CD4-positive, alpha-beta memory T cell (primary cell): ENCODE measurements at places on chromosomes 6 and 20. TPM values are rescaled to one million over a fixed set of nuclear protein-coding genes. Genes with fewer than 3 reads are reported as not detected.

- DNase-seq: no peak
Measured at GRCh38 chr6:141977782-141978181, 154.9 kb upstream of the GJE1 start.

Gene LHFPL5
- total RNA-seq: not detected

DNA sequence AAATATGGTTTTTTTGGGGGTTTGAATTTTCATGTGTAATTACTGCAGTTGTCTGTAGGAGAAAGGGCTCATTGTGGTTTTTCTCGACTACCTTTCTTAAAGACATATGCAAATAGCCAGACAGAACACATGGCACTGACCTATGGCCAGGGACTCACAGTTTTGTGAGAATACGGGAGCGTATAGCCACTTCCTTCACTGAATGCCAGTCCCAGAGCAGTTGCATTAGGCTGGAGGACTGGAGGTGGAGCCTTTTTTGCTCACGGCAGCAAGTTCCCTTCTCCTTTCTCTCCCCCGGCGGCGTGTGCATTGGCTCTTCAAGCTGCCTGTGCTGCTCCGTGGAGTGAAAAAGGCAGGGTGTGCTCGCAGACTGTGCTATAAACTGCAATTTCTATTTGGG, 114.9 kb downstream of the AKAP7 start:
- no peak for DNase-seq

DNA sequence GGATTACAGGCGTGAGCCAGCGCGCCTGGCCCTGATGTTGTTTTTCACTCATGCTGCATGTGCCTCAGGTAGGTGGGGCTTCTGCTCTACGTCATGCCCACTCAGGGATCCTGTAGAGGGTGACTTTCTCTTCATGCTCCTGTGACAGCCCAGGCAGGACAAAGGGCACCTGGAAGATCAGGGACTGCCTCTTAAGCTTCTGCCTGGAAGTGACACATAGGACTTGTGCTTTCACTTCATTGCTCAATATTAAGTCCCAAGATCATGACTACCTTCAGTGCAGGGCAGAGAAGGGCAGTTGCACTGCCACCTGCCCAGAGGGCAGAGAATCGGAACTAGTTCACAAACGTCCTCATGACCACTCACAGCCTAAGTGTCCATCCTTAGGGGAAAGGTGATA, 249.5 kb upstream of the SULF2 start:
- no peak for DNase-seq

DNA sequence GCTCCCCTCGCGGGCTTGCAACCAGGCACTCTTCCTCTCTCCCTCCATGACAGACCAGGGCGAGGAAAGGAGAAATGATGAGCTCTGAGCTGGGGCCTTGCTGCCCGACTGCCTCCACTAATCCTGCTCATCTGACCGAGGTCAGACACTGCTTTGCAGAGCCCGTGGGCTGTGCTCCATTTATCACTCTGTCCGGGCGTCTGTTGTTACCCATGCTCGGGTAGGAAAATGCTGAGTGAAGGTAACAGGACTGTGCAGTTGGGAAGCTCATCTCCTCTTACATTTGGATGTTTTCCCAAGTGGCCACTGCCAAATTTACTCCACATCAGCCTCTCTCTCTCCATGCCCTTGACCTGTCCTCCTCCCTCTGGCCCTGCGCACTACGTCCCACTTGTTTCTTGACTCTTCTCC, 14.6 kb downstream of the RPS6KA2 start:
- no peak for DNase-seq

Gene PPP2R5D
- 38.0 TPM for total RNA-seq

GRCh38 chr20:24953621-24954133, 4.6 kb downstream of the CST7 start:
- DNase-seq: no peak

DNA sequence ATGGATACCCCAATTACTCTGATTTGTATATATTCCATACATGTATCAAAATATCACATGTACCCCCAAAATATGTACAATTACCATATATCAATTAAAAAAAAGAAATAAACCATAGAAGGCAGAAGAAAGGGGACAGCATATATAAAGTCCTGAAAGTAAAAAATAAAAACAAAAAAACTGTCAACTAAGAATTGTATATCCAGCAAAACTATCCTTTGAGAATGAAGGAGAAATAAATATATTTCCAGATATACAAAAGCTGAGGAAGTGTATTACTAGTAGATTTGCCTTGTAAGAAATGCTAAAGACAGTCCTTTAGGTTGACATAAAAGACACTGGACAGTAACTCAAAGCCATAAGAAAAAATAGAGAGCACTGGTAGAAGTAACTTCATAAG, 9.3 kb upstream of the RIPOR2 start:
- DNase-seq: no peak

Gene MYH7B
- total RNA-seq: 0.39 TPM

Gene AHCY
- 24.2 TPM for total RNA-seq

- no peak for DNase-seq
Measured at GRCh38 chr6:51386347-51386836, 567.7 kb downstream of the TFAP2B start.

- DNase-seq: no peak
Measured at GRCh38 chr6:68978411-68978810, 343.3 kb downstream of the ADGRB3 start.

GRCh38 chr20:39822667-39823066, 860.5 kb downstream of the DHX35 start:
- no peak for DNase-seq

DNA sequence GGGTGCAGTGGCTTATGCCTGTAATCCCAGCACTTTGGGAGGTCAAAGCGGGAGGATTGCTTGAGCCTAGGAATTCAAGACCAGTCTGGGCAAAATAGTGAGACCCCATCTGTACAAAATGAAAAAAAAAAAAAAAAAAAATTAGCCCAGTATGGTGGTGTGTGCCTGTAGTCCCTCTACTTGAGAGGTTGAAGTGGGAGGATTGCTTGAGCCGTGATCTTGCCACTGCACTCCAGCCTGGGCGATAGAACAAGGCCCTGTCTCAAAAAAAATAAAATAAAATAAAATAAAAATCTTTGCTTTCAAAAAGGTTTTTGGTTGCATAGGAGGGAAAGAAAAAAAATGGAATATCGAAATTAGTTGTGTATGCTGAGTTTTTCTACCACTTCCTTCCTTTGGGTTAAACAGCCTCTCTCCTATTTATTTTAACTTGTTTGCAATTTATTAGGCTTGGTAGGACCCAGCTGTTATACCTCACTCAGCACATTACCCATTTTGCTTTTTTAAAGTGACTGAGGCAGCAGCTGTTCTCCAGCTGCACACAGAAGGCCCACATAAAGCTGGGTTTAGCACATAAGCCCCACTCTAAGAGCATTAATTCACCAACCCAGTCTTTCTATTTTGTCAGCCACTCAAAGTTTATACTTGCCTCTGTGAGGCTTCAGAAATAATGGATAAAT, 152.3 kb downstream of the ZFAND3 start:
- DNase-seq: no peak

Gene GRM4
- total RNA-seq: 0.09 TPM

GRCh38 chr6:54244430-54244829, 63.8 kb upstream of the TINAG start:
- no peak for DNase-seq

Gene NKX2-2
- total RNA-seq: not detected

DNA sequence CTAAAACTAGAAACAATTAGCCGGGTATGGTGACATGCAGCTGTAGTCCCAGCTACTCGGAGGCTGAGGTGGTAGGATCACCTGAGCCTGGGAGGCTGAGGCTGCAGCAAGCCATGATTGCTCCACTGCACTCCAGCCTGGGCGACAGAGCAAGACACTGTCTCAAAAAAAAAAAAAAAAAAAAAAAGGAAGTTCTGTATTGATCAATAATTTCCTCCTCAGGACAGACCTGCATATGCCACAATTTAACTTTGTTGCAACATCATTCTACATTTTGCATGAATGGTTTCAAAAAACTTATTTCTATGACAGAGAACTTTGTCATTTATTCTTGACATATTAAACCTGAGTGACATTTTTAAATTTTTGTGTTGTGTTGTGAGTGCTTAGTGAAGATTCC, 5.5 kb downstream of the DNAJC5 start:
- DNase-seq: no peak

GRCh38 chr6:4801491-4802110, 25.4 kb downstream of the CDYL start:
- no peak for DNase-seq

Gene COL9A1
- not detected for total RNA-seq

Gene TMEM170B
- total RNA-seq: 2.1 TPM

- no peak for DNase-seq
Measured at GRCh38 chr6:111445861-111446267, 37.2 kb downstream of the REV3L start.

- DNase-seq: no peak
Measured at GRCh38 chr6:138682704-138683527, 90.7 kb upstream of the CCDC28A start.

GRCh38 chr6:12271997-12272396, 18.2 kb upstream of the EDN1 start:
- no peak for DNase-seq

- no peak for DNase-seq
Measured at GRCh38 chr6:163186527-163186926, 228.0 kb upstream of the QKI start.
